CD4-positive, alpha-beta T cell treated with Interleukin-1 beta for 1 hour (primary cell): ENCODE measurements at places on chromosomes 12 and 14.
A peak's percentile ranks its signal among the peaks of the same experiment; 100 is the strongest.

DNA sequence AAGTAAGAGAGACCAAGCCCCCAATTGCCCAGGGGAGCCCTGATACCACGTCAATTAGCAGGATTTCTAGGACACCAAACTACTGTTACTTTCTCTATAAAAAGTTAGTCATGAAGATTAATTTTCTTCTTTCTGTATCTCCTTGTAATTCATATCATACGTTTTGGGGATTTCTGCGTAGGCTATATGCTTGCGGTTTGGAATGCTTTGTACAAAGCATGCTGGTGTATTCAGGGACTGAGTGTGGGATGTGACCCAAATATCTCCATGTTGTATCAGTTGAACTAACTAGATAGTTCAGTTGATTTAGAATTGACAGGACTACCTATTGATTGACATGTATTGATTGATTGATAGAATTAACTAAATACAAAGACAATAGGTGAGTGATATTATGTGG, 7.7 kb downstream of the GPR33 start:
- DNase-seq, result no peak

GRCh38 chr12:2739832-2740641, 54.7 kb upstream of the FKBP4 start:
- DNase-seq, result no peak

DNA sequence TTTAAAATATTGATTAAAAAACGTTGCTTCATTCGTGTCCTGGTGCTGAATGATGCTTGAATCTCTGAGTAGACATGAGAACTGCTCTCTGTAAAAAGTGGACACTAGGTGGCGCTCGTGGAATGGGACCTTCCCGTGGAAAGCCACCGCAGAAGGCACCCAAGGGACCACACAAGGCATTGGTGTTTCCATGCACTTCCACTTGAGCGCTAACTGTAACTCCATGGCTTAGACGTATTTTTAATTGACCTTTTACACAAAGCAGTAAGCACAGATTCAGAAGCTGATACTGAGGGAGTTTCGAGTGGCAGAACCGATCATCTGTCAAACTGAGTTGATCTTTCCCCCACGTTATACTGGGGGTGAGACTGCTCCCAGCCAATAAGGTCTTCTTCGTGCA, 135.3 kb downstream of the PRKCH start:
- DNase-seq, result peak; percentile 78

DNA sequence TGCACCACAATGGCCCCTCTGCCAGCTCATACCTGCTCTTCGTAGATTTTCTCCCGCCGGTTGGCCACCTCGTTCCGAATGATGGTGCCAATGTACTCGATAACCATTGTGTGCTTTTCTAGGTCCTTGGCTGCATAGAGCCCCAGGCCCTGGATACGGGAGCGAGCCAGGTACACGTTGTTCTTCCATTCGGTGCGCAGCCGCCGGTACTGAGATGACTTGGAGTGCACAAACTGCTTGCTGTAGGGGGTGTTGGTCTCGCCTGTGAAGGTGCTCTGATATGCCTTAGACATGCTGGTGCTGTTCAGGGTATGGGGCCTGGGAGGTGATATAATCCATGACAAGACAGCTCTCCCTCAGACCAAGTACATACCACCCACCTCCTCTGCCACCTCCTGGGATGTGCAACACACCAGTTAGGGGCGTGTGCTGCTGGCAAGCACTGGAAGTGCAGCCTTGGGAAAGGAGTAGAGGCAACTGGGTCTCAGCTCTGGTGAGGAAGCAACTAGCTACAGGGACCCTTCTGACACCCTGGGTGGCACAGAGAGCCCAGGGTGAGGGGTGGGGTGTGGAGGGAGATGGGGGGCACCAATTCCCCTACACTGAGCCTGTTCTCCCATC, 4.1 kb upstream of the PRKAG1 start:
- DNase-seq, result no peak

- DNase-seq, result no peak
These were observed 56.9 kb downstream of the TESC start for GRCh38 chr12:117042171-117042842.

- no peak for DNase-seq
These were observed 45.3 kb downstream of the WASHC3 start for GRCh38 chr12:102016472-102016871.

DNA sequence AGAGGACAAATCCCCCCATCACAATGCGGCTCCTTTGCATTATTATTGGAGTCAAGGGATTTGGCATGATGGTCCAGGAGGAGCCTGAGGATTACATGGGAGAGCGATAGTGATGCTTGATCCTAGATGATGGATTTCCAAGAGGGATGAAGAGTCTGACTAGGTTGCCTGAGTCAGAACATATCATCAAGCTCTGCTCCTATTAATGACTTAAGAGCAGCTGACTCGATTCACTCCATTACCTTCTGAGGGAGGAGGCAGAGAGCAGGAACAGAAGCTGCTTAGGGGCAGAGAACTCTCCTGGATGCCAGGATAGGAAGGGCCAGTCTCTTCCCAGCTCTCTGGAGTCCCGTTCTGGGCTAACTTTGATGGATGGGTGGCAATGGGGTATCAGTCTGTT, 54.0 kb upstream of the CISTR start:
- DNase-seq, result no peak

- DNase-seq, result no peak
These were observed 189.1 kb upstream of the TMEM132C start for GRCh38 chr12:128077917-128078298.

DNA sequence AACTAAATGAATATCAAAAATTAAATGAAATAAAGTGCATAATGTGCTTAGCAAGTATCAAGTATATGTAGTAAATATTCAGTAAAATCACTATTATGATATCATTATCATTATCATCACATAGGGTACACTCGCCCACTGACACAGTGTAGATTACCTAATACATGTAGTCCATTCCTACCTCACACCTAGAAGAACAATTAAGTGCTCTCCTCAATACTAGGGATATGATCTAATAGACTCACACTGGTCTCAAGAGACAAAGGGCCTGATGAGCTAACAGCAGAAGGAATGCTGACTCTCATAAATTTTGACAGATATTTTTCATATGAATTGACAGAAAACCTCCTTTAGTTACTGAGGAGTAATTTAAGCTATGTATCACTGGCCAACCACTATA, 29.1 kb downstream of the FSCB start:
- DNase-seq, result no peak

DNA sequence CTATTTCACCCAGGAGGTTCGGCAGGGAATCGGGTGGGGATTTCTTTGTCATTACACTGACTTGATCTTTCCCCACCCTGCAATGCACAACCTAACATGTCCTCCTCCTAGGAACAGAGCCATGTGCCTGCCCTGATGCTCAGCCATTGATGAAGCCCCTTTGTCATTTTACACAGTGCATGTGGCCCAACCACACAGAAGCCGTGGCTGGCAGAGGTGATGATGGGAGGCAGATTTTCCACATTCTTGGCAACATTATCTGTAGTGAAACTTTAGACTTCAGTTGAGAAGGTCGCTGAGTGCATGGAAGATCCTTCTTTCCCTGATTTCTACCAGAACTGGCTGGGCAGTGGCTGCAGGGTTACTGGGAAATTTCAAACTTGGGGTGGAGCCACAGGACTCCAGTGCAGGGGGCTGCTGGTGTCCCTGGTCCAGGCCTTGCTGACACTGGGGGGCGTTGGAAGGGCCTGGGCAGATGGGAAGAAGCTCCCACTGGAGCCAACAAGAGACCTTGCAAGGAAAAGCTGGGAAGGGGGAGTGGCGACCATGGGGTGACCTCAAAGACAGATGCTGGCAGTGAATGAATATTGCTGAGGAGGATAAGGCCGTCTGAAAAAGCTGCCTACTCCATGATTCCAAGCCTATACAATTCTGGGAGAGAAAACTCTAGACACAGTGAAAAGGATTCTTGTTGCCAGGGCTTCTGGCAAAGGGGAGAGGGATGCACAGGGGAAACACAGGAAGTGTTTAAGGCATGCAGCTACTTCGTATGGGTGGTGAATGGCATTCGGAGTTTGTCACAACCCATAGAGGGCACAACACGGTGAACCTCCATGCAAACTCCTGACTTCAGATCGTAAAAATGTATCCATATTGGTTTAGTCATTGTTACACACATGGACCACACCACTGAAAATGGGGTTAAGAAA, 41.8 kb upstream of the P2RX7 start:
- no peak for DNase-seq

GRCh38 chr14:65548878-65549277, 136.3 kb downstream of the FUT8 start:
- no peak for DNase-seq

DNA sequence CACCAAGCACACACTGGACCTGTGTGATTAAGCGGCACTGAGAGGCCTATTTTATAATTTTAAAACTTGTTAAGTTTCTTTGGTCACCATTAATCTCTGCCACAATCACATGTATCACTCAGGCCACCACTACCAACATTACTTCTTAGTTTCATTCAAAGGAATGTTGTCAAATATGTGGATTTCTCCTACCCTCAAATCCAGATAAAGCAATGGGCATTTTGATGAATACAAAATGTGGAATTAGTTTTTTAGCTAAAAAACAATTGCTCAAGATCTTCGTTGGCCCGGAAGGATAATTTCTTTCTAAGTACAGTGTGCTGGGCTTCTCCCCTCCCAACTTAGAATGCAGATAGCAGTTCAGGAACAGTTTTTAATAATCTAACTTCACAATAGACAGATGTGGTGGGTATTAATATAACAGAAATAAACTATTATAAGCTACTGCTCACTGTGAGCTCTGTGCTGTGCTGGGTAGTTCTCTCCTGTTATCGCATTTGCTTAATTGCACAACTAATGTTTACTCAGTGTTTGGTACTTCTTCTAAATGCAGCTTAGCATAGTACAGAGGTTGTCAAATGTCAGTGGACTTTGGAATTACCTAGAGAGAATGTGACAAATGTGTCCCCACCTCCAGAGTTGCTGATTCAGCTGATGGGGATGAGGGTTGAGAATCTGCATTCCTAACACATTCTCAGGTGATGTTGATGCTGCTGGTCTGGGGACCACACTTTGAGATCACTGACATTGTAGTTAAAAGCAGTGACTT, 266.7 kb upstream of the AMIGO2 start:
- DNase-seq, result no peak

DNA sequence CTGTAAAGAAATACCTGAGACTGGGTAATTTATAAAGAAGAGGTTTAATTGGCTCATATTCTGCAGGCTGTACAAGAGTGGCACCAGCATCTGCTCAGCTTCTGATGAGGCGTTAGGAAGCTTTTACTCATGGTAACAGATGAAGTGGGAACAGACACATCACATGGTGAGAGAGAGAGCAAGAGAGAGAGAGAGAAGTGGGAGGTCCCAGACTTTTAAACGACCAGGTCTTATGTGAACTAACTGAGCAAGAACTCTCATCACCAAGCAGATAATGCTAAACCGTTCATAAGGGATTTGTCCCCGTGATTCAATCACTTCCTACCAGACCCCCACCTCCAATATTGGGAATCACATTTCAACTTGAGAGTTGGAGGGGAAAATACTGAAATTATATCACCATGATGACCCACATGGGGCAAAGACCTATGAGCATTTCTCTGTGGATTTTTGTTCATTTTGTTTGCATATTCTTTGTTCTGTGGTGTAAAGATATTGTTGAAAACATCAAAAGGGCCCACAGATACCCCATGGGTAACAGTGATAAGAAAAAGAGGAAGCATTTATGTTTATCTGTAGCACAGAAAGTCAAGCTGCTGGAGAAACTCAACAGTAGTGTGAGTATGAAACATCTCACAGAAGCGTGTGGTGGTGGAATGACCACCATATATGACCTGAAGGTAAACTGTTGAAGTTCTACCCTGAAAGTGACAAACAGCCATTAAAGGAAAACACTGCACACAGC, 135.2 kb upstream of the PDE3A start:
- no peak for DNase-seq

- no peak for DNase-seq
These were observed 104.2 kb upstream of the RMST start for GRCh38 chr12:97358361-97358760.

DNA sequence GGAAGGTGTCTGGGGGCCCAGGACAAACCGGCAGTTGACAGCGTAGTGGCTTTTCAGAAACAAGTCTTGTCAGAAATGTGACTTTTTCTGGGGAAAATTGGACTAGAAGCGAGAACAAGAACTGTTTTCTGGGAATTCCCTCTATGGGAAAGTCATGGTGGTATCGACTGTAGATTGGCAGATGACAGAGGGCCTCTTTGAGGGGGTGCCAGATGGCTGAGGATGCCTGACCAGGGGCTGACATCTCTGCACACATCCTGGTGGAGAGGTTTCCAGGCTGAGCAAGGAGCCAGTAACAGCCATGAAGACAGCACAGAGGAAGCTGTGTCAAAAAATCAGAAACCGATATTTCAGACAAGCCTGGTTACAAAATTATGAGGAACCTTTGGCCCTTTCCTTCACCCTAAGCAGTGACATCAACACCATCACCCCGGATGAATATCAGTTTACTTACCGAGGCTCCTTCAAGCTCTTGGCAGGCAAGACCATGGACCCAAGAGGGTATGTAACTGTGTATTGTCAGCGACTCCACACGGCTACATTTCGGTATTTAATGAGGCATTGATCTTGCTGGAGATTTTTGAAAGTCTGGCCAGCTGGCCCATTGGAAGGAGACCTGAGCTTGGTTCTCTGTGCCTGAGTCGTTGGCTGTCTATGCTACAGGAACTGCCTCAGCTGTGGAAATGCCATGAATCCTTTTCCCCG, 1525.3 kb upstream of the TMEM132C start:
- no peak for DNase-seq

DNA sequence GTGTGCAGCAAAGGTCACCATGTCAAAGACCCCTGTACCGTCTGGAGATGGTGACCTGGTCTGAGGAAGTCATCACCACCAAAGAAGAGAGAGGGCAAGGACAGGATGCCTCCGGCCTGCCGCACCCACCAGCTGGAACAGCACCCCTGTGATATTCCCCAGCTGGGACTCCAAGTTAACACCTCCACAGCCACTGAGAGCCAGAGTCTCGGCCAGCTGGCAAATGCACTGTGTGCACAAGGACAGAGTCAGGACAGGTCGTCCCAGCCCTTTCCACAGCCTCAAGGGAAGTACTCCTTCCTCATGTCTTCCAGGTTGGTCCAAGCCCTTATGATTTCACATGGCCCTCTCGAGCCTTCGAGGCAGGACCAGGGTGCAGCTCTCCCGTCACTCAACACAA, 19.3 kb upstream of the FKBP4 start:
- no peak for DNase-seq

DNA sequence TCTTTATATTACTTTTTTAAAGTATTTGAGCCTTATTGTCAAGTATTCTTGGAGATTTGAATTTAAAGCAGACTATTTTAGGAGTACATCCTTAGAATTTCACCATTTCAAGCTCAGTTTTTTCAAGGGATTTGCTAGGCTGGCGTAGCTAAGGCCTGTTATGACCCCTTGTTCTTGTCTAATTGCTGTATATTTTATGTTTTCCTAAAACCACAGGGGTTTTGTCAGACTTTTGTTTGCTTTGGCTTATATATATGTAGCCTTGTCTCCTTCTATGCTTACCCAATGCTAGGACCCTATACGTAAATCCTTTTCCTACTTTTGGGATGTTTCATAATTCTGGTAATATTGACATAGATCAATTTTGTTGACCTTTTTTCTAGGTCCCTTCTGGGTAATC, 147.0 kb upstream of the SYT10 start:
- no peak for DNase-seq

GRCh38 chr14:77426396-77426795, 3.1 kb upstream of the NOXRED1 start:
- DNase-seq, result no peak
